ENCODE measurements at places on chromosomes 6 and 20.

GRCh38 chr6:105078386-105078708 is 101.5 kb downstream of the POPDC3 start:
- DNase-seq = no peak

GRCh38 chr6:11282875-11283274 is 50.4 kb upstream of the NEDD9 start:
- DNase-seq = no peak

DNA sequence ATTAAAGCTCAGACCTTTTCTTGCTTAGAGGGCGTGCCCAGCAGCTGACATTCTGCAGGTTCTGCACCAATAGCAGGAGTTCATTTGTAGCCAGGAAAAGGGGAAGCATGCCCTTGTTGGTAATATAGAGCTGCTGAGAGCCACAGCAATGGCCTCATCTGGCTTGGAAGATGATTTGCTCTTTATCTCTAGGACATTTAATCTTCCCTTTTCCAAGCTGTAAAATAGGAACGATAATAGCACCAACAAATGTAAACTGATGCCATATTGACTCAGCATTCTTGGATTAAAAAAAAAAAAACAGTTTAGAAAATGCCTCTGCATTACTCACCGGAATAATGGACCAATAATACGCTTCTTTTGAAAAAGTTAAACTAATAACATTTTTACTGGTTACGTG is 93.4 kb upstream of the SLC2A12 start:
- peak; percentile 10 for DNase-seq

- no peak for DNase-seq
Observed at GRCh38 chr6:32267035-32267434, 43.2 kb upstream of the NOTCH4 start.

- no peak for DNase-seq
Observed at GRCh38 chr6:132143258-132143657, 192.1 kb upstream of the CCN2 start.

GRCh38 chr6:89034586-89035251 is 45.8 kb upstream of the PNRC1 start:
- DNase-seq = no peak

GRCh38 chr6:28446818-28447511 is 3.7 kb upstream of the ZSCAN23 start:
- DNase-seq = no peak

GRCh38 chr6:52263709-52264540 is 19.6 kb upstream of the IL17F start:
- DNase-seq = no peak

DNA sequence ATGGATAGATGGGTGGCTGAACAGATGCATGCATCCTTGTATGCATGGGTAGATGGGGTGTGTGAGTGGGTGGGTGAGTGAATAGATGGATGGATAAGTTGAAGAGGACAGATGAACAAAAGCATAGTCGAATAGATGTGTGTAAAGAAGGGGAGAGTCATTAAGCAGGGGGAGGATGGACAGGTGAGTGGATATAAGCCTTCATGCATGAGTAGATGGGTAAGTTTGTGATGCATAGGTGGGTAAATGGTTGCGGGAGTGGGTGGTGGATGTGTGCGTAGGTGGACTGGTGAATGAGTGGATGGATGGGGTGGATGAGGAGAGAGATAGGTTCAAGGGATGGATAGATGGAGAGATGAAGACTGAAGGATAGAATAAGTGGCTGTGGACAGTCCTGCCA is 29.6 kb downstream of the HLA-DPB1 start:
- no peak for DNase-seq

DNA sequence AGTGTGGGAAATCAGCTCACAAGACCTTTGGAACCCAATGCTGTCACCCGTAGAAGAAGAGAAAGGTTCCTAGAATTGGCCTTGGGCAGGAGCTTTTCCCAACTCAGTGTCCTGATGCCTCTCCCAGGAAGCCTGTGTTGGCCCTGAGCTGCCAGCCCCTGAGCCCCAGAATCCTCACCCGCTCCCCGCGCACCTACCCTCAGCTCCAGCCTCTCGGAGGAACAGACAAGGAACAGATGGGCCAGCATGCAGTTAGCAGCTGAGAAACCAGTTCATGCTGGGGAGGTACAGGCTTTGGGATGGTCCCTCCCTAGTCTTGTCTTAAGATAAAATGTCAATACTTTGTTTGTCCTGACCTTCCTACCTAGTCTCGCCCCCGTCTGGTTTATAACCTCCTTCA is 121.9 kb upstream of the CDH4 start:
- no peak for DNase-seq

DNA sequence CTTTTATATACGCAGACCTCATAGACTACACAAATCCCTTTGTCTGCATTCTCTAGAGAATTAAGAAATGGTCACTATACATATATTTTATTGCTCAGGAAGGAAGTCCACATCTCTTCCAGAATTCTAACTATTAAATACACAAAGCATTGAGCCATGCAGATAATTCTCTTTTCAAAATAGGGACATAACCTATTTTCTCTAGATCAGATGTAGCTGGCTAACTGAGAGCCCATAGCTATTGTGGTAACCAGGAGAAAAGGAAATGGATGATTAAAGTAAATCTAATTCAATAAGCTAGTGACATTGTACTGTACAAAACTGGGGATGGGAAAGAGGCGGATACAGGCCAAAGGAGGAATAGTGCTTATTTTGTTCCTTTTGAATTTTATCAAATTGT is 137.2 kb downstream of the BACH2 start:
- no peak for DNase-seq

DNA sequence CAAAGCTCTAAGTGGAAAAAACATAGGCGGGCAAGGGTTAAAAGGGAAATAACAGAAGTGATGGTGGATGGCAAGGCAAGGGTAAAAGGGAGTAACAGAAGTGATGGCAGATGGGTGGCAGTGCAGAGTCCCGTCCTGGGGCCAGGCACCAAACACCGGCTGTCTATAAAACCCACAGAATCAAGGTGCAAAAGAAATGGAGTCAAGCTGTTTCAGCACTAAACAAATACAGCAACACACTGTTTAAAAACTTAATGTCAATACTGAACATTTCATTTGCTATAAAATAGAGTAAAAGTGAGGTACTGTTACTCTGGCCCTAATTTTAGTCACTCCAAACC is 87.6 kb downstream of the MAN1A1 start:
- no peak for DNase-seq

- DNase-seq = no peak
Observed at GRCh38 chr6:159640722-159641482, 52.1 kb downstream of the SOD2 start.

GRCh38 chr6:20096536-20096935 is 115.7 kb downstream of the MBOAT1 start:
- DNase-seq = no peak

DNA sequence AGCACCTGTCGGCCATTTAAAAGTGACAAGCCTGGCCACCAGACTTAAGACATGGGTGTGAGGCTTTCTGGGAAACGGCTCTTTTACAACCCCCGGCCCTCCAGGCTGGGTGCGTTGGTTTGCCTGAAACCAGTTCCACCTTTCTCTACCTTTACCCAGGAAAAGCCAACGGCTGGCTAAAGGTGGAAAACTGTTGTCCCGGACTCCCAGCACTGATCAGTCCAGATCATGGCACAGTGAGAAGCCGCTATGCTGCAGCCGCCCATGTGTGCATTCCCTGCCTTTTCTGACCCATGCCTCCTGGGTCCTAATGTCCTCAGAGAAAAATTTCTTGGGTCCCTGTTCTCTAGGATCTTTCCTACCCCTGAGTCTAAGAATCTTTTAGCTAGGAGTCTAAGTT is 655.7 kb upstream of the HS3ST5 start:
- DNase-seq = no peak

GRCh38 chr6:117617210-117618035 is 15.1 kb upstream of the GOPC start:
- no peak for DNase-seq

DNA sequence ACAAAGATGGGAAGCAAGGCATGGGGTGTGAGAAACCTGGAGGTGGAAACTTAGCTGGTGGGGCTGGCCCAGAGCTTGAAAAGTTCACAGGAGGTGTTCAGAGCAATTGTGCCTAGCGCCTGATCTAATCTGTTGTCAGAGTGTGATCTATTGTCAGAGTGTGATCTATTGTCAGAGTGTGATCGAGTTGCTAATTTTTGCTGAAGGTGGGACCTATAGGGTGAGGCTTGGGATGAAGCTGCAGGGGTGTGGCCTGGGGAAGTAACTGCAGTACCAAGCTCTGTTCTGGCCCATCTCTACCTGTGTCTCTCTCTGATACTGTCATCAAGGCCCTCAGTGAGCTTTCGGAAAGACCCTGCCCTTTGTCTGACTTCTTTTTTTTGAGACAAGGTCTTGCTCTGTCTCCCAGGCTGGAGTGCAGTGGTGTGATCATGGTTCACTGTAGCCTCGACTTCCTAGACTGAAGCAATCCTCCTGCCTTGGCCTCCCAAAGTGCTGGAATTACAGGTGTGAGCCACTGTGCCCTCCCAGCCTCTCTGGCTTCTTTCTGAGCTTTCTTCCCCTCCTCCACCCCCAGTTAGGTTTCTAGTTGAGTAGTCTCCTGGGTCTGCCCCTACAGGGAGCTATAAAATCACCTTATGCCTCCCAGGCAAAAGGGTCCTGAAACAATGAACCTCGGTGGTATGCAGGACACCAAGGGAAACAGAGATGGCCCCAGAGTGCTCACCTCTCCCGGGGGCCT is 150.8 kb upstream of the RNF24 start:
- no peak for DNase-seq

DNA sequence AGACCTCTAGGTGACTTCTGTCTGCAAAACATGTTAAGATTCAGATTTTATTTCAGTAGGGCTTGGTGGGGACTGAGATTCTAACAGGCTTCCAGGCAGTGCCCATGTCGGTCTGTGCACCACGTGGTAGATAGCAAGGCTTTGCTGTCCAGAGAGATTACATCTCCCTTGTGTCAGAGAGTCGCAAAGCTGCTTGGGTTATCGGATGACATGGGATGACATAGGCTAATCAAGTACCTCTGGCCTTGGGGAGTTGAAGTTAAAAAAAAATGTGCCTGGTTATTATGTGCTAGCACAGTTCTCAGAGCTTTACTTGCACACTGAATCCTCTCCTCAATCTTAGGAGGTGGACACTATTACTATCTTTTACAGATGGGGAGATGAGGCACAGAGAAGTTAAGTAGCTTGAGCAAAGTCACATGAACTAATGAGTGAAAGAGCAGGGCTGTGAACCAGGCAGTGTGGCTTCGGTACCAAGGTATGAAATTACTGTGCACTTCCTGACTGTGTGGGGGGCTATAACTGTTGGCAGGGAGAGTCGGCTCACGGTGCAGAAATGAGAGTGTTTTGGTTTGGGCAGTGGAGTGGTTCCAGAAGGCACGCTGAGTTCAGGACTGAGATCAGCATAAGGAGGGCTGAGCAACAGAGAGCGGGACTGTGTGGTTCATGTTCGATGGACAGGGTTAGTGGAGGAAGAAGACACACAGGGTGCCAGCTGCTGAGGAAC is 41.1 kb downstream of the FARS2 start:
- DNase-seq = no peak

GRCh38 chr20:2327620-2328555 is 32.1 kb downstream of the TGM3 start:
- no peak for DNase-seq

GRCh38 chr6:160348223-160349019 is at the start of gene SLC22A3:
SLC22A3 (plus strand) TSS chr6:160348378; CDS start chr6:160348420, 42 bp downstream.
- no peak for DNase-seq

DNA sequence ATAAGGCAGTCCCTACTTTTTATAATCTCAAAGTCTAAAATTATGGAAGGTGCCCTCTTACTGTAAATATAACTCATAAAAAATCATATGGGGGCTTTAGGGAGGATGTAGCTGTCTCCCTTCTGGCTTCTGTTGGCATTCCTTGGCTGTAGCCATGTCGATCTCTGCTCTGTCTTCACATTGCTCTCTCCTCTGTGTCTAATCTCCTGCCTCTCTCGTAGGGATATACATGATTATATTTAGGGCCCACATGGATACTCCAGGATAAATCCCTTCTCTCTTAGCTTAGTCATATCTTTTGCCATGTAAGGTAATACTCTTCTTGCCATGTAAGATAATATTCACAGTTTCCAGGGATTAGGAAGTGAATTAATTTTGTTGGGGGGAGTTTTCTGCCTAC is 28.6 kb downstream of the CDS2 start:
- no peak for DNase-seq

DNA sequence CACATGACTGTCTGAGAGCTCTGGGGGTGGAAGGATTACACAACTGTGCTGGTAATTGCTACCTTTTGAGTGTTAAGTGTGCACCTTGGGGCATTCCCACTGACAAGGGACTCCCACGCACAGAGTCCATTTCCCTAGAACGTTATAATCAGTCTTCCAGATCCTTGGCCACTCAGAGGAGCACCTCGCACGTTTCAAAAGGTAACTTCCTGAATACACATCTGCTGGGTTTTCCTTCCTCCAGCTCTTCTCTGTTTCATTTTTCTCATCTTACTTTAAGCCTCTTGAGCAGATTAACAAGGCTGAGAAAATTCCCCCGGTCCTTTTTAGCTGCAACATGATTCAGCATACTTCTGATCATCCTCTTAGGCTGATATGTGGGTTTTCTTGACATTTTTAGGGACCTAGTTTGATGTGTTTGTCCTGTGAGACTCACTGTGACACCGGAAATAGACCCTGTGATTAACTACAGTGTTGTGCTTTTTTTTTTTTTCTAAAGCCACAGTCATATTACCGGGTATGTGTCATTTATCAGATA is 98.4 kb upstream of the DUSP22 start:
- DNase-seq = no peak

DNA sequence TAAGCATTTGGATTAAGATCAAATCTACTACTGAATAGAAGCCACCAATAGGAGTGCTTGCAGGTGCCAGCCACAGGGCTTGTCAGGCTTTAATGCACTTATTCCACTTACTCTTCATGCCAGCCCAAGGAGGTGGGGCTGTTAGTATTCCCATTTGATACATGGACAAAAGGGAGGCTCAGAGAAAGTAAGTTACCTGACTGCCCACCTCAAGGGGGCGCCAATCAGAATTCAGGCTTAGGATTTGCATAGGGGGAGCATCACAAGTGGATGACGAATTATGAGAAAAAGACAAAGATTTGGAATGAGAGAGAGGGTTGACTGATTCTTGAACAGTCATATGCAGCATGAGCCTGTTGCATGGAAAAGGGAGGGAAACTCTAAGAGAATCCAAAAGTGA is 188.4 kb upstream of the TSHZ2 start:
- no peak for DNase-seq

DNA sequence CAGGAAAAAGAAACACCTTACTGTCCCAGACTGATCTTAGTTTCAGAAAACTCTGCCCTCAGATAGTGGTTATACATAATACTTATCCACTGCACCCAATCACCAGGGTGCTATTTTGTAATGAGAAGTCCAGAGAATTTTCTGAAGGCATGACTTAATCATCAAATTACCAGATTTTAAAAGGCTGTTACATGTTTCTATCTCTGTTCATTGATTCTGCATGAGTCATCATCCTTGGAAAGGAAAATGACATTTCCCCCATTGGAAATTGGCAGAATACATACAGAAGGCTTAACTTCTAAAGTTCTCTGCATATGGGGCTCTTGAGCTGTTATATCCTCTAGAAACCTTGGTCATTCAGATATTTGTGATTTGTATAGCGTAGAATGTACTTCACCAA is 587.9 kb upstream of the FLRT3 start:
- DNase-seq = no peak

DNA sequence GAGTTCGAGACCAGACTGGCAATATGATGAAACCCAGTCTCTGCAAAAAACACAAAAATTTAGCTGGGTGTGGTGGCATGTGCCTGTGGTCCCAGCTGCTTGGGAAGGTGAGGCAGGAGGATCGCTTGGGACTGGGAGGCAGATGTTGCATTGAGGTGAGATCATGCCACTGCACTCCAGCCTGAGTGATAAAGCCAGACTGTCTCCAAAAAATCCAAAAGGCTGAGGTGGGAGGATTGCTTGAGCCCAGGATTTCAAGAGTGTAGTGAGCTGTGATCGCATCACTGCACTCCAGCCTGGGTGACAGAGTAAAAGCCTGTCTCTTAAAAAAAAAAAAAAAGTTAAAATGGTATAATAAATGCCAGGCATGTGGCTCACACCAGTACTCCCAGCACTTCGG is 1.3 kb upstream of the PTCRA start:
- no peak for DNase-seq
